DMS79 treated with DMSO at 0.1 percent for 48 hours (cell line): ENCODE measurements at places on chromosomes 1 and 21.
A peak's percentile ranks its signal among the peaks of the same experiment; 100 is the strongest.

GRCh38 chr1:202597090-202597761, 113.0 kb downstream of the SYT2 start:
- no peak for DNase-seq

GRCh38 chr21:38948377-38949069, 142.8 kb downstream of the ETS2 start:
- no peak for DNase-seq

DNA sequence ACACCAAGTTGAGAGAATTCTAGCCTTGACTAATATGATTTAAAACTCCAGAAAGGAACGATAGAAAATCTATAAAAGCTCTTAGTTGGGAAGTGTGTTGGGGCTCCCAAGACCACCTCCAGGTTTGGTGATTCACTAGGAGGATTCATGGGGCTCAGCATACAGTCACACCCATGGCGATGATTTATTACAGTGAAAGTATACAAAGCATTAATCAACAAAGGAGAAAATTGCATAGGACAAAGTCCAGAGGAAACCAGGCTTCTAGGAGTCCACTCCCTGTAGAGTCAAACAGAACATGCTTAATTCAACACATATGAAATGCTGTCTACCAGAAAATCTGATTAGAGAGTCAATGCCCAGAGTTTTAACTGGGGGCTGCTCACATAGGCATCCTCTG, 4.8 kb downstream of the CDCA8 start:
- no peak for DNase-seq

DNA sequence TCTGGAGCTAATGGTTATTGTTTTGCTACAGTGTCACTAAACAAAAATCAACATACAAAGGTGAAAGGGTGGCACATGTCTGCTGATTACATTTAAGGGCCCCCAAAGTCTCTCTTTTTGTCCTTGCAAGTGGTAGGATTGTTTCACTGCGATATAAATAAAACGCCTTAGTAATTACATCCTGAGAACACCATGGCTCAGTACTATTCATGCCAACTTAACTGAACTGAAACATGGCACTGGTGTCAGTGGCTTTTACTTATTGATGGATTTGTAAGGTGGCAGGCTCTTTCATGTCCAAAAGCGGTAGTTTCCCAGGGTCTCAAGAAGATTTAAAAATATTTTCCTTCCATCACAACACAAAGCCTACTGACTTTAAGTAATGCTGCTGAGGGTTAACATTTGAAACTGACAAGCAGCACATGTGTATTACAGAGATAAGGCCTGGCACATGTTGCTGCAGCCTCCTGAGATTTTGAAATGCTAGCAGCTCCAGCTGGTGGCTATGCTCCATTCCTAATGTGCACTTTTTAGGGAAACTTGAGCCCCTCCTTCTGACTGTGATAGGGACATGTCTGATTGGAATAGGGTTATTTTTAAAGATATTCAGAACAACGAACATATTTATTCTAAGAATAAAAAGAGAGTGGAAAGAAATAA, 86.8 kb downstream of the ATP1B1 start:
- DNase-seq, result no peak

DNA sequence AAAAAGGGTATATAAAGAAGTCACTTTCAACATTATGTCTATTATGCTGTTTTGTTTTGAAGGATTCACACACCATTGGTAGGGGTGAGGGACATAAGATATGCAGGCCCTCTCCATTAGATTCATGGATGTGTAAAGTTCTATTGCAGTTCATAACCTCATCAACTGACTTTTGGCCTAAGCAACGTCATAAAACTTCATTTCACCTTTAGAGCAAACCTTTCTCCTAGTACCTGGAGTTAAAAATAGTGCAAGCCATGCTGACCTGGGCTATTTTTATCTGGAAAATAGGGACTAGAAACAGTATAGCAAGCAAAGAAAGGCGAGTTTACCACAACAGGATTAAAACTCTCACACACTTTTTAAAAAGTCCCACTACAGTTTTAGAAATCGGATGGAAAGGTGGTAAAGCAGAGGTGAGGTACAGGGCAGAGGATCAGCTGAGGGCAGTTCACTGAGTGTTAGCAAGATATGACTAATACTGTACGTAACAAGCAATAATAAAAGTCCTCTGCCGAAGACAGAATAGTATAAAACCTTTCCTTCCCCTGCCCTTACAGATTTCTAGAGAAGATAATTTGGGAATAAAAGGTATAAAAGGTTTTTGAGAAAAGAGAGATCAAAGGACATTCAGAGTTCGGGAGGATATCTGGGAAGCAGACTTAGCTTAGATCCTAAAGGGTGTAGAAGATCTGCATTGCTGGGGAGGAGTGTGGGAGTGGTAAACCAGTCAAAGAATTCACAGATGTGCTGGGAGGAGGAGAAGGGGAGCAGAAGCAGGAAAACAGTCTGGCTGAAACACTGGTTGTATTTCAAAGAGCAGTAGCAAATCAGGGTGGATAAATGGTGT, 14.3 kb downstream of the EGLN1 start:
- DNase-seq, result no peak

GRCh38 chr21:14975136-14975919, 89.5 kb downstream of the NRIP1 start:
- no peak for DNase-seq

- no peak for DNase-seq
These were observed 4.2 kb downstream of the THEMIS2 start for GRCh38 chr1:27876341-27877114.

- DNase-seq, result no peak
These were observed 7.9 kb downstream of the UBE2T start for GRCh38 chr1:202333861-202334260.

- DNase-seq, result no peak
These were observed 66.5 kb downstream of the KIRREL1 start for GRCh38 chr1:158059984-158060383.

- no peak for DNase-seq
These were observed 604.5 kb downstream of the PLPP3 start for GRCh38 chr1:55974714-55975441.

GRCh38 chr1:173297798-173298391, 90.8 kb upstream of the TNFSF4 start:
- DNase-seq, result no peak

DNA sequence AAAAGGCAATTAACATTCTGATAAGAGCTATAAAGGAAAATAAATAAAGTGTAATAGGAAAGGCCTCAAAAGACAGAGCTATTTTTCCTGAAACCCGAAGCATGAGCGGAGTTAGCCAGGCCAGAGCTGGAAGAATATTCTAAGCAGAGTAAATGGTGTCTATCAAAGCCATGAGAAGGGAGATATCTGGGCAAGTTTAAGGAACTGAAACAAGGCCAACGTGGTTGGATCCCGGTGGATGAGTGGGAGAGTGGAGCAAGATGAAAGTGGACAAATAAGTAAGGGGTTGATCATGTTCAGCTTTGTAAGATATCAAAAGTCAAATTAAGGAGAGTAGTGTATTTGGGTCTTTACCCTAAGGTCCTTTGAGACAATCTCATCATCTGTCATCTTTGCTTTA, 234.0 kb downstream of the TM2D1 start:
- DNase-seq, result no peak

- DNase-seq, result no peak
These were observed 164.6 kb downstream of the ACTL8 start for GRCh38 chr1:17919525-17920439.

- DNase-seq, result no peak
These were observed 108.2 kb downstream of the CDC7 start for GRCh38 chr1:91608876-91609275.

DNA sequence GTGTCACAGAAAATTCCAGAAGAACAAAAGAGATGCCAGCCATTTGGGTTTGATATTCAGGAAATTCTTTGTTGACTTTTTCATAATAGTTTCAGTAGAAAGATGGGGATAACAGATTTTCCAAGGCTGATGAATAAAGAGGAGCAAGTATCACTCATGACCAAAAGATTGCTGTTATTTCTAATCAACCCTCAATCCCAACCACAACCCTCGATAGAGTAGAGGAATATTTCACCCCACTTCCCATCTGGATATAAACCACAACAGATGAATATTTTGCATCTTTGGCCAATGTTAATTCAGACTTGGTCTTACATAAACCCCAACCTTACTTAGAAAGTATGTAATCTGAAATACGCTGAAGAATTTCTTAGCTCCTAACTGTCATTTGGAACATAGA, 232.4 kb downstream of the SEC16B start:
- DNase-seq, result no peak

DNA sequence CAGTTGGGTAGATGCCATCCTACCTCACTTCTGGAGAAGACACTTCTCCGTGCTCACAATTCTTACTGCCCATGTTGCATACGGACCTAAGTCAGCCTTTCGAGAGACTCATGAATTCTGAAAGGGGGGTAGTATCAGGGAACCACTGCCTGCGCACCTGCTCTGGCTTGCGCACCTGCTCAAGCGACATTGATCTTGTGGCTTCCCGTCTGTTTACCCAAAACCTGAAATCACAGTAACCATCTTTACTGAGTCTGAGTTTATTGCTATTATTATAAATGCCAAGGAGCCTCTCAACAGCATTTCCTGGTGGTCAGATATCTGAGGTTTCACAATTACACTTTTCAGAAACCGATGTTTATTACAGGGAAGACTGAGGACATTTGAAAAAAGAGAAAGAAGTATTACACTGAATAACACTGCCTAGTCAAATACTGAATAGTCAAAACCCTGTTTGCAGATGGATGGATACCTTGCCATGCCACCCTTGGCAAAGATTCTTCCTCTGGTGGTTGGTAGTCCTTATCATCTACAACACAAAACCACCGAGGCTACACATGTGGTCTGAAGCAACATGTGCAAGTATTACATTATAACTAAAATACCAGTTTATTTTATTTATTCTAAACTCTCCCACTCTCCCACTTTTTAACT, 208.7 kb downstream of the SIPA1L2 start:
- DNase-seq, result peak; percentile 96

GRCh38 chr1:160739098-160739511, at the start of gene SLAMF7:
SLAMF7 (plus strand) TSS chr1:160739247; CDS start chr1:160739302, 55 bp downstream.
- no peak for DNase-seq

GRCh38 chr21:39612233-39613040, at the start of gene B3GALT5:
B3GALT5 (plus strand) TSS chr21:39612940; CDS start chr21:39660560, 47,620 bp downstream.
- DNase-seq, result peak; percentile 13

- no peak for DNase-seq
These were observed 108.7 kb upstream of the RNPC3 start for GRCh38 chr1:103416681-103417286.

GRCh38 chr1:103063921-103064320, 44.4 kb downstream of the COL11A1 start:
- DNase-seq, result no peak

DNA sequence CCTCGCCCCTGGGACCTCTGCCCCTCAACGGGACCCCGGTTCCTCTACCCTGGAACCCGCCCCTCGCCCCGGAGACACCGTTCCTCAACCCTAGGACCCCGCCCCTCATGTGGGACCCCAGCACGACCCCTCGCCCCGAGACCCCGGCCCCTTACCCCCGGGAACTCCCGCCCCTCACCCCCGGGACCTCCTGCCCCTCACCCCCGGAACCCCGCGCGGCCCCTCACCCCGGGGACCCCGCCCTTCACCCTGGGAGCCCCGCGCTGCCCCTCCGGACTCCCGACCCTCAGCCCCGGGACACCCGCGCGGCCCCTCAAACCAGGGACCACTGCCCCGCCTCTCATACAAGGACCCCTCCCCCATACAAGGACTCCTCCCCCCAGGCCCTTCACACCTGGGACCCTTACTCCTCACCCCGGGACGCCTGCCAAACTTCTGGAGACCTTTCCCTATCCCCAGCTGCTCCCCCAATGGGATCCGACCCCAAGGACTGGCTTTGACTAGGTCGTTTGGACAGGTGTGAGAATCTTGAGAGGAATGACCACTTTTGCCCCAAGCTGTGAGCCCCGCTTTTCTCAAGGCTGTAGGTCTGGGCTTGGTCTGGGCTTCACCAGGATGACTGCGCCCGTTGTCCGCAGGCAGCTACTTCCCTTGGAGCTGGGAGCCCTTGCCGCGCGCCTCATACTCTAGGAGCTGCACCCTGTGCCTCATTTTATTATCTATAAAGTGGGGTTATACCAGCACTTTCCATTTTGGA, 843 bp downstream of the DIP2A start:
- DNase-seq, result no peak

GRCh38 chr1:26771643-26772321, 16.0 kb upstream of the PIGV start:
- no peak for DNase-seq

DNA sequence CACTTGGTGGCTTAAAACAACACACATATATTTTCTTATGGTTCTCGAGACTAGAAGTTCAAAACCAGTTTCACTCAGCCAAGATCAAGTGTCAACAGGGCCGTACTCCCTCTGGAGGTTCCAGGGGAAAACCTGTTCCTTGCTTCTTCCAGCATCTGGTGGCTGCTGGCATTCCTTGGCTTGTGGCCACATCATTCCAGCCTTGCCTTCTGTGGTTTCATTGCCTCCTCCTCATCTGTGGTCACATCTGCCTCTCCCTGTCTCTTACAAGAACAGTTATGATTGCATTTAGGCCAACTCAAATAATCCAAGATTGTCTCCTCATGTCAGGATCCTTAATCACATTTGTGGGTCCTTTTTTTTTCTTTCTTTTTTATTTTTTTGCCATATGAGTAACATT, 240.7 kb upstream of the HOOK1 start:
- DNase-seq, result no peak

GRCh38 chr1:158984386-158984785, 25.3 kb upstream of the IFI16 start:
- DNase-seq, result no peak

DNA sequence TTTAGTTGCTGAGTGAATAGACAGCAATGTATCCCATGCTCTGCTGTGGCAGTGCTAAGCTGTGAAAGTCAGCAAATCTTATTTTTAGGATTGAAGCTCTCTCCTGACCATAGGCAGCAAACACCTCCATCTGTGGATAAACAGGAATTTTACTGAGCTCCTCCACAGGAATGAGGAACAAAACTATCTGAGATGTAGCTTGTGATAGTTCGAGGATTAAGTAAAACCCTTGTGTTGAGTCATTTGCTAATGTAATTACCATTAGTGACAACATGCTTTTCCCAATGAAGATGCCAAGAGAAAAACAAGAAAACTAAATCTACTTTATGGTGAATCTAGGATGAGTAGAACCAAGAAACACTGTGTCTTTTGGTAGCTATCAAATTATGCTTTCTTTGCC, 122.7 kb downstream of the CLEC20A start:
- no peak for DNase-seq

- DNase-seq, result no peak
These were observed 12.2 kb upstream of the S100A7A start for GRCh38 chr1:153404086-153404635.
